Substantia nigra (tissue), 51 donors: ENCODE measurements at places on chromosomes 13 and 19.
A peak's percentile ranks its signal among the peaks of the same experiment; 100 is the strongest.

- peak; percentile 44 for DNase-seq
Observed at GRCh38 chr19:29526730-29527499, 1.1 kb downstream of the VSTM2B start.

- no peak for DNase-seq
Observed at GRCh38 chr13:32976912-32977311, 39.3 kb upstream of the KL start.

DNA sequence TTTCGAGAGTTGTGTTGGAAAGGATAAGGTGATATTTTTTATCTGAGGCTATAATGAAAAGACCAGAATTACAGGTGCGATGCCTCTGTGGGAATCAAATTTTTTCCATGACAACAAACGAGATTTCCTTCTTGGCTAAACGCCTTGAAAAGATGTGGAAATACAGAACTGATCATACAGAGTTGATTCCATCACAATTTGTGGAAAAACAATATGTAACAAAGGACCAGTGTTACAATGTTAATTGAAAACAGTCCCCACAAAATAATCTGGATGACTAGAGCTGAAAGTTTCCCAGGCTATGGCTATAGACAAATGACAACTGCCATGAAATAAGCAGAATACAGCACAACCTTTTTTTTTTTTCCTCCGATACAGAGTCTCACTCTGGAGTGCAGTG, 628.9 kb downstream of the DIAPH3 start:
- no peak for DNase-seq

GRCh38 chr13:27088619-27089018, 83.0 kb downstream of the USP12 start:
- DNase-seq: no peak

DNA sequence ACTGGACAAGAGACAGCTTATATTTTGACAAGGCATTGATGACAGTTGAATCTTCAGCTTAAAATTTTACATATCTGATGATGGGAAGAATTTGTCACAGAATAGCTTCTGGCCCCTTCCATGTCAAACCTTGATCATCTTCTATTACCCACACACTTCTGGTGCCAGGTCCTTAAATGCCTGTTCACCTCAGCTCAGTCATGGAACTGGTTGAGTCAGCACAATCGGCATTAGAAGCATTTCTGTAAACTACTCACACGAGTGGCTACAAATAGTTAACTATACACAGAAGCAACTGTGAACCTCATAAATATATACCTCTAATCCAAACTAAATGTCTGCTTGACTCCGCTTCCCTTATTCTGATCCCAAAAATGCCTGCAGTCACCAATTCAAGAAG, 161.2 kb downstream of the FOXO1 start:
- no peak for DNase-seq

GRCh38 chr13:48493066-48493765, 39.7 kb downstream of the RCBTB2 start:
- DNase-seq: no peak

- DNase-seq: no peak
Observed at GRCh38 chr13:25065974-25066770, 29.8 kb upstream of the PABPC3 start.

- DNase-seq: no peak
Observed at GRCh38 chr19:13887517-13887916, 10.6 kb downstream of the NANOS3 start.

DNA sequence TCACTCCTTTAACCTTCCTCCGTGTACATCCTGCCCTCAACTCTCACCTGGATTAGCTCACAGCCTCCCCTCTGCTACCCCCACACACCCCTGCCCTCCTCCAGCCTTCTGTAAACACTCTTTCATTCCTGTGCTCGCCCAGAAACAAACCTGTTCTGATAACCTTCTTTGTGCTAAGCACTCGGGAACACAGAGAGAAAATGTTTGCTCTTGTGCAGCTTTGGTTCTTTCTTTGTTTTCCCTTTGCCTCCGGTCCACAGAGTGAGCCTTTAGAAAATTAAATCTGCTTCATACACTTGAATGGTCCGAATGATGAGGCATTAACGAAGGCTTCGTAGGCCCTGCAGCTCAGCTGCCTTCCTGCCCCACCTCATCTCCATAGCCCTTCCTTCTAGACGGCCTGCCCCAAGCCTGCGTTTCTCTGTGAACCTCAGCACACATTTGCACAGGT, 6.6 kb upstream of the ZDHHC20 start:
- DNase-seq: no peak

- no peak for DNase-seq
Observed at GRCh38 chr19:49212016-49212701, 54.6 kb downstream of the TRPM4 start.

- no peak for DNase-seq
Observed at GRCh38 chr19:48348737-48349136, 15.0 kb downstream of the TMEM143 start.
